Suprapubic skin (tissue), 4 donors: ENCODE measurements at places on chromosomes 2 and 18. TPM values are rescaled to one million over a fixed set of nuclear protein-coding genes. Genes with fewer than 3 reads are reported as not detected.

DNA sequence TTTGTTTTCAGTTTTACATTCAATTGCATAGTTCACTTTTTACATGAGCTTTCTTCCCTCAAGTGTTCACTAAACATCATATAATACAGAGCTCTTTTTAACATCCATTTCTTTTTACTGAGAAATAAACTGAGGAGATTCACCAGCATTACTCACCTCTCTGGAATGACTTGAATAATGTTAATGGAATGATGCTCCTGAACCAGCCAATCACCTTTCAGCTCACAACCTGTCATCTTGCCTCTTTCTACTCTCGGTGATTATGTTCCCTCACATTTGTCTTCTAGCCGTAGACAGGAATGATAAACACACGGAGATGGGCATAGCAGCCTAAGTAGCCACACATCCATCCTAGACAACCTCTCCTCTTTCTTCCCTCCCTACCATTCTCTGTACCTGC lies 301.7 kb downstream of the PAX3 start:
- no peaks in the 10 kb centered on the region for H3K4me1 ChIP-seq
- no peak for DNase-seq
- no peak overlapping the region for H3K4me3 ChIP-seq

DNA sequence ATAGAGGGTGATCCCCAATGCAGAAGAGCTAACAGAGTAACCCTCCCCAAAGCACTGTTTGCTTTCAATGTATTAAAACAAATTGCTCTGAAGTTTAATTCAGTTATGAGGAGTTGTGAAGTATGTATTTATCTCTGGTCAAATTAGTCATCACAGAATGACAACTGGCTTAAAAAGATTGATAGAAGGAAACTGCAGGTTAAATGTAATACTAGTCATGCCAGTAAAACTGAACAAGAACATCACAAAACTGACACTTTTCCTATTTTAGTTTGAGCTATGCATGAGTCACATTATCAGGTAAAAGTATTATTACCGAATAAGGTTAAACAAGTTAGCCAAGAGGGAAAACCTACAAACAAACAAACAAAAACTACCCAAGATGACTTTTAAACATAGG lies 99.0 kb upstream of the ACVR1C start:
- no peak overlapping the region for H3K27ac ChIP-seq
- no peak for DNase-seq
- H3K4me3 ChIP-seq = no peak overlapping the region
- H3K27me3 ChIP-seq = no peaks in the 10 kb centered on the region
- H3K4me1 ChIP-seq = no peaks in the 10 kb centered on the region

DNA sequence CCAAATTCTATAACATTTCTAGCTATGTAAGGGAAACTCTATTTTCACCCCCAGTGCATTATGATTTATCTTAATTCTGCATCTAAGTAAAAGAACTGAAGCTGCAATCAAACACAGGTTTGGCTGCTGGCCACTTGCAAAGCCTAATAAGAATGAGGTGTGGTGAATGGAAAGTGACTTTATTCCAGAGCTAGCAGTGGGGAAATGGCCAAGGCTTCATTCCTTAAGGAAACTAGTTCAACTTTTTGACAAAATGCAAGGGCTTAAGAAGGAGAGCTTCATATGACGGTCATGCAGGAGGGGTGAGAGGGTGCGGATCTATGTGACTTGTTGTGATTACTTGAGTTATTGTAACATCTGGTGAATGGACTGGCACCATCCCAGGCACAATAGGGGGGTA lies 1802.0 kb downstream of the SUCLG1 start:
- H3K4me3 ChIP-seq = no peak overlapping the region
- H3K4me1 ChIP-seq = no peaks in the 10 kb centered on the region
- H3K27me3 ChIP-seq = no peaks in the 10 kb centered on the region
- no peak overlapping the region for H3K27ac ChIP-seq

C2orf66 gene
- total RNA-seq = not detected

HES6 gene
- 5.3 TPM for total RNA-seq

CD8B2 gene
- not detected for total RNA-seq
